ENCODE measurements at places on chromosomes 4 and X.
A peak's percentile ranks its signal among the peaks of the same experiment; 100 is the strongest.

- no peak for DNase-seq
Observed at GRCh38 chr4:40750461-40751258, 905 bp downstream of the NSUN7 start.

- DNase-seq: no peak
Observed at GRCh38 chr4:112023402-112023950, 121.8 kb upstream of the FAM241A start.

DNA sequence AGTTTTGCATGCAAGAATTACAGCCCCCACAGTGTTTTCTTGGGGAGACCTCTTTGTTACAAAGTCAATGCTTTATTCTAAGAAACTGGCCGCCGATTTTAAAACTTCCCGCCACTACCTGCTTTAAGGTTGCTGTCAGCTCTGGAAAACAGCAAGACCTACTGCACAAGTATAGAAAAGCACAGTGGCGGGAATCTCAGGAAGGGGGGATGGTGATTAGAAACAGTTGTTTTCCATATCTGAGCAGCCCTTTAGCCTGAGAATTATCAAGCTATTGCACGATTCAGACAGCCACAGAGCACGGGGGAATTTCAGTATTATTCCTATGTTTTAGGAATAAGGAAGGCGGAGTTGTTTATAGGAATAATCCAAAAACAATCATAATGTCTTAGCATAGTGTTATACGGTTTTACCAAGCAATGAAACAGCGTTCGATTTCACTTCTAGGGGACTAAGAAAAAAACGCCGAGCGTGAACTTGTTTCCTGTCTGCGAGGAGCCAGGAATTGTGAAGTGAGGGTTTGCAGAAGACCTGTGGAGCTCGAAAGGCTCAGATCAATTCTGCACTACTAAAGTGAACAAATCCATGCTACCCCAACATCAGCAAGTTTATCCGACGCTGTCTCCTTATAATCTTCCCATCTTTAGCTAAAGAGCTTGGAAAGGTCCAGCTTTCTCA, 81.3 kb downstream of the HMGN5 start:
- no peak for DNase-seq

DNA sequence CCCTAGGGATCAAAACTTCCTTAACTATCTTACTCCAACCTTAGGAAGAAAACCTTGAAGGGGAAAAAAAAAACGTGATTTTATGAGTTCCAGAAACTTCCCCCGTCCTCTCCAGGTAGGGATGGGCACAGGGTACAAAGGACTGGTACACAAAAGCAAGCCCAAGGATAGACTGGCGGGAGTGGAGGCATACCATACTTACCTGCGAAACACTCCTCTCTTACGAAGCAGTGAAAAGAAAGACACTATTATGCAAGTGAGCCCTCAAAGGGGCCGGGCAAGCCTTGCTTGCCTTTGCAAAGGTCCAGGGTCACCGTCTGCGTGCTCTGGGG, 651 bp downstream of the TSPAN6 start:
- no peak for DNase-seq

DNA sequence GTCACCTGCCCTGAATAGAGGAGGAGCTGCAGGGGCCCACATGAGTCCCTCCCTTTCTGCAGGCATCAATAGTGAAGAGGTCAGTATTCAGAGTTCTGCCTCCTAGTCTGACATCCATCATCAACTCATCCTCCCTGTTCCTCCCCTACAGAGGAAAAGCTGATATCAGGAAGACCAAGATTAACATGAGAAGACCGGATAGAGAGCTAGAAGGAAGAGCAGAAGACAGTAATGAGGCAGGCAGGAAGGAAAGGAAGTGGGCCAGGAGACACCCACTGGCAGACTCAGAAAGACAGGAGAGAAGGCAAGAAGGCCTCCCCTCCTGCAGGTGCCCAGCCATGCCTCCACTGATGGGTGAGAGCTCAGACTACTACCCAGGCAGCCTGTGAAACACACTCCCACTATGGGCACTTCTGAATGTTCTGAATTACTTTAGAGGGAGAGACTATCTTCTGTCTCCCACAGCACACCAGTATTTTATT, 74.6 kb downstream of the CC2D2A start:
- DNase-seq: no peak

- no peak for DNase-seq
Observed at GRCh38 chr4:178612733-178613132, 1170.5 kb upstream of the AGA start.

- DNase-seq: no peak
Observed at GRCh38 chr4:17197070-17197469, 298.6 kb upstream of the LDB2 start.

DNA sequence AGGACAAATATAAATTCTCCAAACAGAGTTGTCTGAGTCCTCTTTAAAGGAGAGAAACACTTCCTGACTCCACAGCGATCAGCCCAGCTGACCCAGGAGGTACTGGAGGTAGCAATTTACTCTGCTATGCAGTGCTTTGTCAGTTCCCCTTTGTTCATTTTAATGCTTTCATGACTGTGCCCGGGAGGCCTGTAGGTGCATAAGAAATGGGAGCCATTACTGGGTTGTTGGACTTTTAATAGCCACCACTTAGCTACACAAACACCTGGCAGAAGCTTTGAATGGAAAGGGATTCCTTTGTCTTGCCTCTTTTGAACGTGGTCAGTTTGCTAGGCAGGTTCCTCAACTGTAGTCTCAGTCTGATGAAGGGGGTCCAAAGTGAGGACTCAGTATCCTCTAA, 59.0 kb upstream of the AFF2 start:
- DNase-seq: no peak

GRCh38 chrX:41334363-41335197, 618 bp downstream of the DDX3X start:
- peak; percentile 56 for DNase-seq

GRCh38 chr4:110510955-110511544, 35.1 kb downstream of the ENPEP start:
- DNase-seq: no peak

DNA sequence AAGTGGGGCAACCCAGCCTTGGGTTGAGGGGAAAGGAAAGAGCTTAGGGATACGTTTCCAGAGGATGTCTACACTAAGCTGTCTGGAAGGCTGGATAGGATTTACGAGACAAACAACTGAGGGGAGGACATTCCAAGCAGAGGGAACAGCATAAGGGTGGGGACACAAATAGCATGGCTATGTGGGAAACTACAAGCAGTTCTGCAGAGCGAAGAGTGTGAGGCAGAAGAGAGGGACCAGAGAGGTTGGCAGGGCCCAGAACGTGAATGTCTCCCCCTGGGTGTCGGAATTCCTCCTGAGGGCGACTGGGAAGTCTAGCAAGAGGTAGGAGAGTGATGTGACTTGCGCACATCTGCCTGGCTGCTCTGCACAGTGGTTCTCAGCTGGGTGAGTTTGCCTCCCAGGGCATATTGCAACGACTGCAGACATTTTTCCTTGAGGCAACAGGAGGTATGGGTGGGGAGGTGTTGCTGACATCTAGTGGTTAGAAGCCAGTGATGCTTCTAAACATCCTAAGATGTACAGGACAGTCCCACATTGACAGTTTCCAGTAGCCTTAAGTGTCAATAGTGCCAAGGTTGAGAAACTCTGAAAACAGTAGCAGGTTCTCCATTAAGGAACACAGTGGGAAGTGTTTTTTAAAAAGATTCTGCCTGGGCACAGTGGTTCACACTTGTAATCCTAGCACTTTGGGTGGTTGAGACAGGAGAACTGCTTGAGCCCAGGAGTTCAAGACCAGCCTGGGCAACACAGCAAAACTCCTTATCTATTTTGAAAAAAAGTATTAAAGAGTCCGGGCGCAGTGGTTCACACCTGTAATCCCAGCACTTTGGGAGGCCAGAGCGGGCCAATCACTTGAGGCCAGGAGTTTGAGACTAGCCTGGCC, 9.2 kb downstream of the NDUFA1 start:
- DNase-seq: no peak

DNA sequence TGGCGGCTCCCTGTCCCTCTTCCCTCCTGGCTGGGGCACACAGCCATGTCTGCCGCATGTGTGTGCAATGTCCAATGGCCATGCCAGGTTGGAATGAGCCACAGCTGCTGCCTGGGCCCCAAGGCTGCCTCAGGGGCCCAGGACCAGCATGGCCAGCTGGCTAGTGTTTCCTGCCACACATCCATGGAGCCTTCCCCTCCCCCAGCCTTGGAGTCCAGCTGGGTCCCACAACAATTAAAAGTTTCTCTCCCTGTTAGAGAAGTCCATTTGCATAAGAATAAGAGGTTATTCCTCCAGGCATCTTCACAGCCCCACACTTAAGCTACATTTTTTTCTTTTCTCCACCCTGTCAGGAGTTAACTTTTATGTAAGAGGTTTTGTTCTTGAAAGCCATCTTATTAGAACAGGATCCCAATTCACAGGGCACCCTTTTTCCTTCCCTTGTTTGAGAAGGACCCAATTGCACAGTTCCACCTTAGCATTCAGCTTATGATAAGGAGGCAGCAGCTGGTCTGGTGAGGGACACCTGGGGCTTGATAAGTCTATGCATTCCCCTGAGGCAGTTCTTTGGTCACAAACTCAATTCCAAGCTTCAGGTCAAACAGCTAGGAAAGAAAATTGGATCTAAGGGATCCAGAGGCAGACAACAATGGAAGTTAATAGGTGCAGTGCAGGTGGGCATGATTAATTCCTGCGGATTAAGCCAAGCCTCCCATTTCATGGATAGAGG, 963.3 kb upstream of the GRIA3 start:
- DNase-seq: no peak

DNA sequence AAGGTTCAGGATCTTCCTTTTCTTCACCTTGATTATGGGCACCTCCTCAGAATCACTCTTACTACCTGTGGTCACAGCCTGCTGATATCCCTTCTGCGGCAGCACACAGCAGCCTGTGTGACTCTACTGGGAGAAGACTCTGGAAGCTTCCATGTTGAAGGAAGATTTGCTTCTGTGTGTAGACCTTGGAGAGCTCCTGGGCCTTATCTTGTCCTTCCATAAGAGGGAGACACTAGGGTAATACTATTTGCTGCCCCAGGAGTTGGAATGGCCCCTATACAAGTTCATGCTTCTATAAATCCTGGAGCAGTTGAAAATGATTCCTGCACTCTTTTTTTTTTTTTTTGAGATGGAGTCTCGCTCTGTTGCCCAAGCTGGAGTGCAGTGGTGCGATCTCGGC, 10.2 kb upstream of the SUPT20HL1 start:
- no peak for DNase-seq

- no peak for DNase-seq
Observed at GRCh38 chrX:22389556-22390179, 117.0 kb downstream of the CBLL2 start.

GRCh38 chr4:34628471-34628870, 1615.8 kb downstream of the ARAP2 start:
- no peak for DNase-seq

DNA sequence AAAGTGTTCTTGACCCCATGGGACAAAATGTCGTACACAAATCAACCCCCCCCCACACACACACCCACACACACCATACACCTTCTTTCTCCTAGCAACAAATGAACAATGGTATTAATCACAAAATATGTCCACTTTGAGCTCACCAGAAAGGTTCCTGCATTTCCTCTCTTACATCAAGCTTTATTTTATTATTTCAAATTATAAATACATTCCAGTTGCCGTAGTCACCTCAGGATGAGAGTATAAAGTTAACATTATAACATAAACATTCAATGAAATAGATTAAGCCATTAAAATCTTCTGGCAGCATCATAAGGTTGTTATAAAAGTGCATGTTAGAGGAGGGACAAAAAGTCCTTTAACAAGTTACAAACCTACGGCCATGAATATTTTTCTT, 7.3 kb downstream of the XK start:
- no peak for DNase-seq

DNA sequence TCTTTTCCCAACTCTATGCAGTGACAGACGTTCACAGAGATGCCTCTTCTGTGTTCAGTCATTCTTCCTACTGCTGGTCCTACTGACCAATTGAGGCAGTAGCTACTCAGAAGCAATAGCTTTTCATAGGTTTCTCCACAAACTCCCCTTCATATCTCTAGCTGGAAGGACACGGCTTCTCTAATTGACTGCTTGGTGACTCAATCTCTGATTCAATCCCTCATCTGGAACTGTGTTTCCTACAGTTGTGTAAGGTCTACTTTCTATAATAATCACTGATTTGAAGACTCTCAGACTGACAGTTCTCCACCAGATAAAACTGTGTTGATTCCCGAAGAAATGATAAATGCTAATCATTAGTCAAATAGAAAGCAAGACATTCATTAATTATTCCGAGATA, 111.5 kb downstream of the DTHD1 start:
- DNase-seq: no peak

- DNase-seq: no peak
Observed at GRCh38 chr4:118821590-118822293, 14.2 kb downstream of the SEC24D start.

DNA sequence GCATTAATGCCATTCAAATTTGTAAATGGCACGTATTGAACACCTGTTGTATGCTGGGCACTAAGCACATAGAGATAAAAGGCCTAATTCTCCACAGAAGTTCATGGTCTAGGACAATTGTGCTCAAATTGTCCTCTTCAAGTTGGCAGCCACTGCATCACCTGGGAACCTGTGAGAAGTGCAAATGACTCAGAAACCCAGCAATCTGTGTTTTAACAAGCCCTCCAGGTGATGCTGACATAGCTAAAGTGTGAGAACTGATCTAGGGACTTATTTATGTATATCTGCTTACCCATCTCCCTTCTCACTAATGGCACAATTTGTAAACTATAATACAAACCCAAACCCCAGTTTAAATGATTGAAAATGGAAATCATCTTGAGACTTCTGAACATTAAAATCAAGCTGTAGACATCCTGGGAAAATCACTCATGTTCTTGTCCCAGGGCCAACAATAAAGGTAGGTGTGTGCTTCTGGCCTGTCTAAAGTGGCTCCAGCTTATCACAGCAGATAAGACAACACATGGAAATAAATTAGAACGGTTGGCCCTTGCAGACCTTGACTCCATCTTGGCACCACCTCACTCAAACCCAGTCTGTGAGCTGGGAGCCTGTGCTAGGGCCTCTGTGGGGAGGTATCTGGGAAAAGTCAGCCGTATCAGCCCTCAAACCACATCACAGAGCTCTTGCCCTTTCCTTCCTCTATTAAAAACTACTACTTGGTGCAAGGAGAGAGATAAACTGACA, 46.8 kb downstream of the UCHL1 start:
- no peak for DNase-seq

DNA sequence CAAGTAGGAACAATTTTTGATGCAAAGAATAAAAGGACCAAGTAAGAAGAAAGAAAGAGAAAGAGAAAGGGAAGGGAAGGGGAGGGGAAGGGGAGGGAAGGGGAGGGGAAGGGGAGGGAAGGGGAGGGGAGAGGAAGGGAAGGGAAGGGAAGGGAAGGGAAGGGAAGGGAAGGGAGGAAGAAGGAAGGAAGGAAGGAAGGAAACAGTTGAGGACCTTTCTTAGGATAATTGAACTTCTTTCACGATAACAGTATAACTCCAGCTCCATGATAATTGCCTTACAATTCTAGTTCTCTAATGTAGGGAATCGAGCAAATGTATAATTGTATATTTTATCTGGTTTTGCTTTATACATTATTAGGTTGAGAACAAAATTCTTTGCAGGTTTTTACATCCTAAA, 556.2 kb upstream of the PCDH10 start:
- no peak for DNase-seq

DNA sequence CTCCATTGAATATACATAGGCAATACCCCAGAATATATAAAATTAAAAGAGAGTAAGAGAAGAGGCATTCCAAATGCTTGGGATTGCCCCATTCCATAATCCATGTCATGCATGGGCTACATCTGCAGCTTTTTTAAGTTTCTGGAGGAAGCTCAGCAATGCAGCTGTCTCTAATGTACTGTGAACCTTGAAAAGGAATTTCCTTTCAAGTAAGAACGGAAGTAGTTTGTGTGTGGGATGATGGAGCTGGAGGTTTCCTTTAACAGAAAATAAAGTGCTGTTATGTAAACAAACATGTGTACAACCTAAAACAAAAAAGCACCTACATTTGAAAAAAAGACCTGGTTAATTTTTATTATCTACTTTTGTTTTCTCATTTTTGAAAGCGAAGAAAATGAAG, 303.5 kb downstream of the BMPR1B start:
- DNase-seq: no peak
